Stimulated activated naive CD4-positive, alpha-beta T cell treated with Interleukin-2 at 50 U/mL for 16 hours (primary cell): ENCODE measurements at places on chromosomes 2 and 18.

- no peak for DNase-seq
Measured at GRCh38 chr18:54117853-54118773, 106.4 kb downstream of the MBD2 start.

DNA sequence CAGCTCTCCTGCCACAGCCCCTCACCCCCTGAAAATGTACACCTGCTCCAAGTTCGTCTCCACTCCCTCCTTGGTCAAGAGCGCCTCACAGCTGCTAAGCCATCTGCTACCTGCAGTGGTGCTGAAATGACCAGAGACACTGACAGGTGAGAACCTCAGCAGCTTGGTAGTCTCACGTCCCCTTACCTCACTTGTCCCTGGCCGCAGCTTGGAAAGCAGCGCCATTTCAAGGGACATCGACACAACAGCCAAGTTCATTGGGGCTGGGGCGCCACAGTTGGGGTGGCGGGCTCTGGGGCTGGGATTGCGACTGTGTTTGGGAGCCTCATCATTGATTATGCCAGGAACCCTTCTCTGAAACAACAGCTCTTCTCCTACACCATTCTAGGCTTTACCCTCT, 47.5 kb downstream of the ANKRD44 start:
- no peak for DNase-seq

- DNase-seq: no peak
Measured at GRCh38 chr18:4847056-4847455, 350.0 kb downstream of the AKAIN1 start.

DNA sequence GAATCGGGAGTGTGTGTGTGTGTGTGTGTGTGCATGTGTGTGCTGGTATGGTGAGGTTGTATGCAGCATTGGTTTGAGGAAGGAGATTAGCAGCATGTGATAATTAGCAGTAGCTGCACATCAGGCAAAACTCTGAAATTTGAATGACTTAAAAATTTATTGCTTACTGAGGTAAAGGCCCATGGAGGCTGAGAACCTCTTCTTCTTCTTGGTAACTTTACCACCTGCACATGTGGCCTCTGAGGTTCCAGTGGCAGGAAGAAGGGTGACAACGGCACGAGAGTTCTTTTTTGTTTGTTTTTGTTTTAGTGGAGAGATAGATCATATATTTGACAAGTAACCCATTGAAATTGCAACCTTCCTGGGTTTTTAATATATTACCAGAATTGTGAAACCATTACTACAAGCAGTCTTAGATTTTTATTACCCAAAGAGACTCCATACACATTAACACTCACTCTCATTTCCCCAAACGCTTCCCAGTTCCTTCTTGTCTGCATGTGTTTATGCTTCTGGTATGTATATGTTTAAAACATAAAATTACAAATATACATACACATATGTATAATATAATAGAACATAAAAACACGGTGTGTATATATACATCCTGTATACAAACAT, 292.1 kb downstream of the PTGR3 start:
- DNase-seq: no peak

DNA sequence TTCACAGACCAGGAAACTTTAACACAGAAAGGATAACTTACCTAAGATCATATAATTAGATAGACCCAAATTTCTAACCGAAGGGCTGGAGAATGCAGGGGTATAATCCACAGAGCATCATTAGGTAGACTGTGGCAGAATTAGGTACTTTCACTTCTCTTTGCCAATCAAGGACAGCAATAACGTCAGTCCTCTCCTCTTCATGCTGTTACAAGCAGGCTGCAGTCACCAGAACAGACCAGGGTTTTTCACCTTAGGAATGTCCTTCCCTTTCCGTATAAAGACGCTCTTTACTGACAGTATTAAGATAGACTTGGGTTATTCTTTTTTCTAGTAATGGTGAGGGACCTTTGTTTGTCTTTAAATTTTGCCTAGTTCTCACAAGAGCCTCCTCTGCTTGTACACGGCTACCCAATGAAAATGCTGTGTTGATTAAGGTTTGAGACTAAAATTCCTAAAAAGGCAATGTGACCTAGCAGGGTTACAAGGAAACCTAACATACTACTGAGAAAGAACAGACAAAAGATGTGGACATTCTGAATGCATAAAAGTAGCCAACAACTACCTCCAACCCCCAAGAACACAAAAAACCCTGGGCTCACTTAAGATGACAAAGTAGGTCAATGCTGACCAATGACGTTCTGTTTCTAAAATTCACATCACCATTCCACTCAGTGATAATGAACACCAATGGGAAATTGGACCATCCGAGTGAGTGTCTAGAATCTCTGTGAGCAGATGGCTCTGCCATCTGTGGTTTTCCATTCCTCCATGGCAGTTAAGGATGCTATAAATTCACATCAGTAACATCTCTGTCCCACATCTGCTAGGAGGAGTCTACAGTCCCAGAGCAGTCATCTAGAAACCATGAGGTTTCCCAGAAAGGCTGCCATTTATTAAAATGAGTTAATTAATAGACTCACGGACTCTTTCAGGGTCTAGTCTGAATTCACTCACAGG, 2.1 kb downstream of the PDIA6 start:
- no peak for DNase-seq

- DNase-seq: no peak
Measured at GRCh38 chr2:82215212-82215611, 1910.7 kb upstream of the LRRTM1 start.

DNA sequence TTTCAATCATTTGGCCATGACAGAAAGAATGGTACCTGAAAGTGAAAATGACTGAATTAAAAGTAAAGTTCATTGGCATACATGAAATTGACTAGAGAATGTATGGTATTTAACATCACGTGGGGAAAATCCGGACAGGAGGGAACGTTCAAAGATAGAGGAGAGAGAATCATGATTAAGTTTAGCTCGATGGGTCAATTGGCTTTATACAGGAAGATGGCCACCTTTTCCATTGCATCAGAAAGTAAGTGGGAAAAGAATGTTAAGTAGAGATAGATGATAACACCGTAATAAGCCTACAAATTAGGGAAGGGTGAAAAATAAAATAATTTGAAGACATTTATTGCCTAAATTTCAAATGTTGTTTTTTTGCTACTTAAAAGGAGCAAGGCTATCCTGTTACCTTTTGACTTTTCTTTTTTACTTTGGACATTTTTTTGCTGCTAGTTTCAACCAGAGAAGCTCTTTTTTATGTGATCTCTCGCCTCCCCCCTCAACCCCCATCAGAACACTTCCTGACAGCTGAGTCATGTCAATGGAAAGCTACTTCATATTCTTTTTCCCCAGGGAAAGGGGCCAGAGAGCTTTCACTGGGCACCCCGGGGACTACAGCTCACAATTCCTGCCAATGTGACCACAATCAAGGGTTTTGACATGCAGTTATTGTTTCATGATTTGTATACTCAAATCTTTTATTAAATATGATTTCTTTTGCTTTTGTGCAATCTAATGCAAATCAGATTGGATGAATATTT, 767 bp upstream of the CCDC102B start:
- no peak for DNase-seq

DNA sequence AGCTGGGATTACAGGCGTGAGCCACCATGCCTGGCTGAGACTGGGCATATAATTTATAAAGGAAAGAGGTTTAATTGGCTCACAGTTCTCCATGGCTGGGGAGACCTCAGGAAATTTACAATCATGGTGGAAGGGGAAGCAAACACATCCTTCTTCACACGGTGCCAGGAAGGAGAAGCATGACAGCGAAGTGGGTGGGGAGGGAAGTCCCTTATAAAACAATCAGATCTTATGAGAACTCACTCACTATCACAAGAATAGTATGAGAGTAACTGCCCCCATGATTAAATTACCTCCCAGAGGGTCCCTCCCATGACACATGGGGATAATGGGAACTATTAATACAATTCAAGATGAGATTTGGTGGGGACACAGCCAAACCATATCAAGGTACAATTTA, 7.8 kb upstream of the LCLAT1 start:
- no peak for DNase-seq

GRCh38 chr2:132667706-132668105, 2.3 kb downstream of the LYPD1 start:
- DNase-seq: no peak

DNA sequence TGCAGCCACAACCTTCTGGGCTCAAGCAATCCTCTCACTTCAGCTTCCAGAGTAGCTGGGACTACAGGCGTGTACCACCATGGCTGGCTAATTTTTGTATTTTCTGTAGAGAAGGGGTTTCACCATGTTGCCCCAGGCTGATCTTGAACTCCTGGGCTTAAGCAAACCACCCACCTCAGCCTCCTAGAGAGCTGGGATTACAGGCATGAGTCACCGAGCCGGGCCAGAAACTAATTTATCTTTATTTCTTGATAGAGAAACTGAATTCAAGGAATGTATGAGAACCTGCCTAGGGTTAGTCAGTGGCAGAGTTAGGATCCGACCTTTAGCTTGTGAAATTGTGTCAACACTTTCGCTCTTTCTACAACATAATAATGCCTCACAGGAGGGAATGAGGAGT, 19.3 kb upstream of the ITGAV start:
- DNase-seq: no peak

DNA sequence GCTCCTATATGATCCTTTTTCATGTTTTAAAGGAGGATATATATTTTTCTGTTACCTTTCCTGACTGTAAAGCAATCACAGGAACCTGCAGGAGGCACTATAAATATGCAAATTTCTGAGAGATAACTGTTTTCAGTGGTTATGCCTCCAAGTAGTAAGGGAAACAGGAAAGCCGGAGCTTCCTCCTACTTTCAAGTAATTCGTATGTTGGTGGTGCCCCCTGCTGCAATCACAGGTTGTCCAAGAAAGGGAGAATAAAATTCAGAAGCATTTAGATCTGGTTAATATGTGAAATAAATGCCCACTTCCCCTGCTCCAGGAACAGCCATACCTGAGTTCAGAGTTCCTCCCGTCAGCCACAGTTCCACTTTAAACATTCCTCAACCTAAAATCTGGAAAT, 12.0 kb upstream of the BCL11A start:
- no peak for DNase-seq

- DNase-seq: no peak
Measured at GRCh38 chr2:232465061-232465460, 9.1 kb downstream of the ALPI start.

DNA sequence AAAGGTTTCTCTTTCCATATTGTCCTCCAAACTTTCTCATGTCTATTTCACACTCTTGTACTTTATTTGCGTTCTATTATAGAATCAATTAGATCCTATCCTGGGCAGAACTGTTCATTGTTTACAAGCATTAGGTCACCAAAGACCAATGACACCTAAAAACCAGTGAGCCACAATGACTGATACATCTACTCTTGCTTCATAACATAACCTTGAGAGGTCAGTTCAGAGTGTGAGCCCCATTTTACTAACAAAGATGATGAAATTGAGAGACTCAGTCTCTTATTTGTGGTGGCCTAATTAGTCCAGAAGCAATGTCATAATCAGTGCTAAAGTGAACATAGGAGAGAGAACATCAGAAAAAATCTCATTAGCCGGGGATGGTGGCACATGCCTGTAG, 248.9 kb upstream of the RBBP8 start:
- DNase-seq: no peak

GRCh38 chr2:192773044-192773443, 578.3 kb upstream of the TMEFF2 start:
- DNase-seq: no peak

DNA sequence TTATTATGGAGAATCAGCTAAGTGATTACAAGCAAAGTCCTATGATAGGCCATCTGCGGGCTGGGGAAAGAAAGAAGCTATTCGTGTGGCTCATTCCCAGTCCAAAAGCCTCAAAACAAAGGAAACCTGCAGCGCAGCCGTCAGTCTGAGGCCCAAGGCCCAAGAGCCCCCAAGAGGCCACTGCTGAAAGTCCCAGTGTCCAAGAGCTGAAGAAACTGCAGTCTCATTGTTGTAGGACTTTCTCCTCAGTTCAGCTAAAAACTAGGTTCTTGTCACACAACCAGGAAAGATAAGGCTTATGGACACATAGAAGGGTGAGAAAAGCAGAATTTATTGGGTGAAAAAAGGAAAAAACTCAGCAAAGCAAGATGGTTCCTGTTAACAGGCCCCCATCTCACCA, 143.2 kb downstream of the RHBDD1 start:
- no peak for DNase-seq

DNA sequence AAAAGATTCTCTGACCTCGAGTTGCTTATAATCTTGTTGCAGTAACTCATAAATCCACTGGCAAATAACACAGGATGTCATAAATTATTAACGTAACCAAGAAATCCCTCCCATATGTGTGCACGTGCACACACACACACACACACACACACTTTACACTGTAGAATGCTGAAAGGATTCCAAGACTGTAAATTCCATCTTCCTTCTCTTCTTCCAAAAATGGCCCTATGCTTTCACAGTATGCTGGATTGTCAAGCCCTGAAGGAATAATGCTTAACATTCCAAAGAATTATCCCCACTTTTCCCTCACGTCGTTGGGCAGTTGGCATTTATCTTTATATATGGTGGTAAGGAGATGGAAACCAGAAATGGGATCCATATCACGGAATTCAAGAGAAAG, 117.5 kb upstream of the CRIM1 start:
- DNase-seq: no peak
